NCI-H2029 treated with DMSO at 0.1 percent for 48 hours (cell line): ENCODE measurements at places on chromosomes 6 and 20.

DNA sequence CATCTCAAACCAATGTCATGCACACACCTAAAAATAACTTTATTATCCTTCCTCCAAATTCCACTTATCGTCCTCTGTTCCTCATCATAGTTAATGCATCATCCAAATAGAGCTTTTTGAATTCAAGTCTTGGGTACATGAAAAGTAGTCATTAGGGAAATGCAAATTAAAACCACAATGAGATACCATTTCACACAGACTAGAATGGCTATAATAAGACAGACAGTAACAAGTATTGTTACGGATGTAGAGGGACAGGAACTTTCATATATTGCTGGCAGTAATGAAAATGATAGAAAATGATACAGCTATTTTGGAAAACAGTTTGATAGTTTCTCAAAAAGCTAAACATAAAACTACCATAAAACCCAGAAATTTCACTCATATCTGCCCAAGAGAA lies 59.1 kb downstream of the FHL5 start:
- no peak for DNase-seq

- DNase-seq, result no peak
Measured at GRCh38 chr6:75874224-75874623, 125.2 kb downstream of the MYO6 start.

GRCh38 chr20:44730441-44730840 lies 15.2 kb upstream of the KCNK15 start:
- DNase-seq, result no peak

GRCh38 chr6:11711984-11712711 lies 66.5 kb downstream of the ADTRP start:
- DNase-seq, result no peak

GRCh38 chr6:162618448-162619002 lies 109.0 kb downstream of the PRKN start:
- DNase-seq, result no peak

DNA sequence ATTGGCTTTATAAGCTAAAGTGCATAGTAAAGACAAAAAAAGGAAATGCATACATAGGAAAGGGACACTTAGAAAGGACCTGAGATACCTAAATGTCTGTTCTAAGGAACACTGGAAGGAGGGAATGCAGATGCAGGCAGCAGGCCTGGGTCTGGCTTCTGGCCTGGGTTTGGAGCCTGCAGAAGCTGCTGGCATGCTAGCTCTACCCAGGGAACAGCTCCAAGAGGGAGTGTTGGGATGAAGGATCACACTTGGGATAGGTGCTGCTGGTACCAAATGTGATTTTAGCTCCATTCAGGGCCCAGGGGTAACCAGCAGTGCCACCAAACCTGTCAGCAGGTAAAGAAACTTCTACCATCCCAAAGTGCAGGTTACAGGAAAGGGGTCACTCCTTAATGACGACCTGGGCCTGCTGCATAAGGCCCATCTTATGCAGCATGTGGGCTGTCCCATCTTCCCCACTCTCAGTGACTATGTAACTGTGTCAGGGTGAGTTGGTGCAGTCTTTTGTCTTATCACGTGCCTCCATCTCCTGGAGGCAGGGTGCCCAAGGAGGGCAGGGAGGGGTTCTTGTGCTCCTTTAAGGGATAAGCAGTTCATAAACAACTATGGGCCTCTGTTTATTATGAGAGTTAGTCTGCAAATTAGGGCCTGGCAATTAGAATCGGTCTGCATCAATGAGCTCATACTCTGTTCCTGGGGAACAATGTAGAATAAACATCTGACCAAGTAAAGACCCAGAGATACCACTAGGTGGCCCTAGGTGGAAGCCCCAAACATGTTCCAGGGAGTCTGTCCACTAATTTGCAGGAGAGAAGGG lies 26.9 kb downstream of the DDX27 start:
- DNase-seq, result peak; percentile 29

DNA sequence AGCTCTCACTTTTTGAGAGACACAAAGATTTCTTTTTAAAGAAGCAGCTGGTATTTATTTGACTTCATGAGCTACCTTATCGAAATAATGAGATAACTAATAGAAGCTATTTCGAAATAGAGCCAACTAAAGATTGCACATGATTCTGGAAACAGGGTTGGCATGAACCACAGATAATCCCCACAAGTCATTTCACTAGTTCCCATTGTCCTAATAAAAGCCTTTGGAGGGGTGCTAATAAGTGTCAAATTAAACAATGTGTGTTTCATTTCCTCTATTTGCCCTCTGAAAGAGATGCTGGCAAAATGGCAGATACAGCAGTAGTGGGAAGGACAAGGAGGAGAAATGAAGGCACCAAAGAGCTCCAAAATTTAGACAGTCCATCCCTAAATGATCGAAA lies 78.6 kb upstream of the RIPOR2 start:
- DNase-seq, result no peak

- peak; percentile 2 for DNase-seq
Measured at GRCh38 chr20:10978713-10979112, 304.9 kb upstream of the JAG1 start.

DNA sequence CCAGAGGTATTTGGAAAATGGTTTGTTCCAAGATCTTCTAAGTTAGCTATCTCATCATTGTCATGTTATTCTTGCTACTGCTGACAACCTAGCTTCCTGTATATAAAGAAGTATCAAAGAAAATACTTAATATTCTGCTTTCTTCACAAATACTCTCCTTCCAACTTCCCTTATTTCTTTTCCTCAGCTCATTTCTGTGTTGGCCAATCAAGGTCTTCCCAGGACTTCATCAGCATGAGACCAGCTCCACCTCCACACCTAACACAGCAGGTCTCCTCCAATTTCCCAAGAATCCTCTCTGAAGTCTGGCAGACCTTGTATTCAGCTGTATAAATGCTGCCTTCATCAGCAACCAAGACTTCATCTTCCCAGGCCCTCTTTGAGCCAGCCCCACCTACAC lies 538.6 kb upstream of the JARID2 start:
- no peak for DNase-seq

GRCh38 chr6:6717953-6718352 lies 129.4 kb downstream of the LY86 start:
- no peak for DNase-seq

- no peak for DNase-seq
Measured at GRCh38 chr20:38031957-38032356, 1.3 kb downstream of the TTI1 start.

DNA sequence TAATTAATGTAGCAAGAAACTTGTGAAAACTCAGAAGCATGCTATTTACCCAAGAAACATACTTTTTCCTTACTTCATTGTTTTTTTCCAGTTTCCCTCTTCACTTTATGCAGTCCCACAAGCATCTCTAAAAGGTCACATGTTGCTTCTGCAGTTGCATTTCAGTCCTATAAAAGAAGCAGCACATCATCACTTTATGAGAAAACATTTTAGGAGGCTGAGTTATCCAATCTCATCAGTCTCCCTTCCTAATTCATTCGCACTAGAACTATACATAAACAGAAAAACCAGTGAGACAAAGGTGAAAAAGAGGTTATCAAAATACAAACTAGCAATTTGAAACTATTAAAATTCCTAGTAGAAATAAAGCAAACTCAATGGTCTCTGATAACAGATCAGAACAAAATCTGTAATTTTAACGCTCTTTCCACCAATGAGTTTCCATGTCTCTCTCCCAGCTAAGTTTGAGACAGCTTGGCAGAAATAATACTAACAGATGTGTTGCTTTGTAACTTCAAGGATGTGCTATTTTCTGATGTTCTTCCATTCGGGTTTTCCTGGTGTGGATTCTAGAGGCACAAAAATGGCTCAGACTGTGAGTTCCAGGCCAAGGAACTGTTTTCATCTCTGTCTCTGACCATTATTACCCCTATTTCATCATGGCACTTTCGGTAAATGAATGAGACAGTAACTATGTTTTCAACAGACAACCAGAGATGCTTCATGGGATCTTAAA lies 48.4 kb downstream of the ZHX3 start:
- no peak for DNase-seq

GRCh38 chr20:54184904-54185626 lies 11.3 kb upstream of the CYP24A1 start:
- no peak for DNase-seq

- DNase-seq, result no peak
Measured at GRCh38 chr20:20856306-20856705, 143.9 kb upstream of the RALGAPA2 start.

- no peak for DNase-seq
Measured at GRCh38 chr6:100311707-100312251, 152.9 kb downstream of the SIM1 start.

- DNase-seq, result peak; percentile 13
Measured at GRCh38 chr6:41428996-41429421, 93.6 kb downstream of the NCR2 start.

- DNase-seq, result no peak
Measured at GRCh38 chr20:10110151-10110550, 75.4 kb downstream of the ANKEF1 start.

DNA sequence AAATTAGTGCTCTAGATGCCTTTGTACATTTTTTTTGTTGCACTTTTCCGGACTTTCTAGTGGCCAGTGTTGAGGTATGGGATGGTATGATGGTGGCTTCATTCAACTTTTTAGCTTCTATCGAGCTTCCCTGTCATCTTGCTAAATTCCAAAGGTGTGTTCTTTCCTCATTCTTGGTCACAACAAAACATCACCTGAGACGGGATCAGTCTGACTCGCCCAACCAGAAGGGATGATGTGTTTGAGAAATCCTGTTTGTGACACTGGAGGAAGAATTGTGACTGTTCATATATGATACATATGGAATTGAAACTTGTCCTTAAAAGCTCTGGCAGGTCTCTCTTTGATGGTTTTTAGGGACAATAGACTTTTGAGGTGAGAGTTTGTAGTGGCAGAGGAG lies 33.8 kb downstream of the KCNS1 start:
- DNase-seq, result no peak

DNA sequence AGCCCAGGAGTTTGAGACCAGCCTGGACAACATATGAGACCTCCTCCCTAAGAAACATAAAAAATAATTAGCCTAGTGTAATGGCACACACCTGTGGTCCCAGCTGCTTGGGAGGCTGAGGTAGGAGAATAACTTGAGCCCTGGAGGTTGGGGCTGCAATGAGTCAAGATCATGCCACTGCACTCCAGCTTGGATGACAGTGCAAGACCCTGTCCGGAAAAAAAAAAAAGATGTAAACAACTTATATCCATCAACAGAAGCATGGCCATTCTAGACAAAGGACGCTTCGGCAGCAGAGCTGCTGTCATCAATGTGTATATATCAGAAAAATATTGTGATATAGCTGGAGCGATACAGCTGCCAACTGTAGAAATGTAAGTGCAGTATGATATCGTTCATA lies 59.6 kb upstream of the ARID1B start:
- DNase-seq, result no peak

GRCh38 chr6:49269190-49269589 lies 193.9 kb downstream of the MMUT start:
- DNase-seq, result no peak

GRCh38 chr6:31597006-31597405 lies 4.2 kb upstream of the NCR3 start:
- DNase-seq, result no peak
